ENCODE measurements at places on chromosomes 11 and 22. TPM values are rescaled to one million over a fixed set of nuclear protein-coding genes. Genes with fewer than 3 reads are reported as not detected.

DNA sequence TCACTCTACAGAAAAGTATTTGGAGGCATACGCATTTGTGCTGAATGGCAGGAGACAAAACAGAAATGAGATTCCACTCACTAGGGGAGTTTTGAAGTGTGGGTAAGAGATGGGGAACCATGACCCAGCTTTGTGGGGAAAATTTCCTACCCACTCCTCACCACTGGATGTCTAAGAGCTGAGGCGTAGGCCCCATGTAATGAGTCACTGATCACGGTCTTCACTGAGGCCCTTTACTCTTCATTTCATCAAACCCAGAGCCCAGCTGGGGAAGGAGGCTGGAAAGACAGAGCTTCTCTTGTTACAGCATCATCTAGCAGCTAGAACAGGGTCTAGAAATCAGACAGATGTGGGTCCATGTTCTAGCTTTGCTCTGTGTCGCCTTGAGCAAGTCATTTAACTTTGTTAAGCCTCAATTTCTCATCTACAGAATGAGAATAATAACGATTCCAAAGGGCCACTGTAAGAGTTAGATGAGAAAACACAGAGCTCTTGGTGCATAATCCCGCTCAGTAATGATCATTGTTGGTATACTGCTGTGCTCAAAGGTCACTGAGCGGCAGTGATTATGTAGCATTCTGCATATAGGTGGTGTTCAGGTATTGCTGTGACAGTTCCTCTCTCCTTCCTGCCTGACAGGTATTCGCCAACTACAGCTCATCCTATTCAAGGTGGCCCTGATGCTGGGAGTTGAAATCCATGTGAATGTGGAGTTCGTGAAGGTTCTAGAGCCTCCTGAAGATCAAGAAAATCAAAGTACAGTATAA lies 97.2 kb downstream of the MICAL2 start:
- no peak for DNase-seq

DNA sequence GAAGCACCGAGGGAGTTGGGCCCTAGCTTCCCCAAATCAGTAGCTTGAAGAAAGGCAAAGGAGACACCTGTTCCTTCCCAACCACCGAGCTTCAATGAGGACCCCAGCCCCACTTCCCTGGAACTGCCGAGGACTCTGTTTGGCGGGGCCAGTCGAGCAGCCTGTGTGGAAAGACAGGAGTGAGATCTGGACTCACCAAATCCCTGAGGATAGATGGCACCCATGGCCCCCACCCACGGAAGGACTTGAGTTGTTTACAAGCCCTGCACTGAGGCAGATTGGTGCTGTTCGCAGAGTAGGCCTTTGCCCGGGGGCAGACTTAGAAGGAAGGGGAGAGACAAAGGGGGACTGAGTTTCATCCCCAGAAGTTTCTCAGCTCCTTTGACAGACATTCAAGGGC lies 64.6 kb downstream of the FEZ1 start:
- no peak for DNase-seq

DNA sequence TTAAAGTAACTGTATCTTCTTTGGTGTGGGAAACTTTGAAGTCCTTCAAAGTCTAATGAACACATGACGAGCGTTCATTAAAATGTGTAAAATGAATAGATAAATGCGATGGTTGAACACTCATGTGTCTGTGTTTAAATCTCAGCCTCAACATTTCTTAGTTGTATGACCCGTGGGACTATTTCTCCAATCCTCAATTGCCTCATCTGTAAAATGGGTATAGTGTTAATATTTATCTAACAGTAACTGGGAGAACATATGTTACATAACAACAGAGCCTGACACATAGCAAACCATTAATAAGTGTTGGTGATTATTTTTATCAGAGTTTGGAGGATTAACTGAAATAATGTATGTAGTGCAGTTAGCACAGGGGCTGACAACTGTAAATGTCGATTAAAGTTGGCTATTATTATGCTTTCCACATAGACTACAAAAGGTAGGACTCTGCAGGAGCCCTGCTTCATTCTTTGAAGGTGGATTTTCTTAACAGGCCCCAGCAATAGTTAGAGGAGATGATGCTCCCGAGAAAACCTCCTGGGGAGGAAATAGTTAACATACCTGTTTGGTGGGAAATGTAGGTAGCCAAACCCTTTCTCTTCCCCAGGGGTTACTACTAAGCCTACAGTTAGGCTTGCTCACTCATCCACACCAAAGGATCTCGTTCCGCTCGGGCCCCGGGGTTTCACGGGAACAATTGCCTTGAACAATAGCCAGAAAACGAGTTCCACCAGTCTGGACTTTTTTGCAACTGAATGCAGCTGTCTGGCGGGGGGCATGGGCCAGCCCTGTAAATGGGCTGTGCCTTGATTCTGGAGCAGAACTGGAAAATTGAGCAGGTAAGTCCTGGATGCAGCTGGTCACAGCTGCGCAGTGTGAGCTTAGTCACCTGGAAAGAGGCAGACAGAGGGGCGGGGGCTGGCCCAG lies 133.4 kb downstream of the DBX1 start:
- no peak for DNase-seq

DNA sequence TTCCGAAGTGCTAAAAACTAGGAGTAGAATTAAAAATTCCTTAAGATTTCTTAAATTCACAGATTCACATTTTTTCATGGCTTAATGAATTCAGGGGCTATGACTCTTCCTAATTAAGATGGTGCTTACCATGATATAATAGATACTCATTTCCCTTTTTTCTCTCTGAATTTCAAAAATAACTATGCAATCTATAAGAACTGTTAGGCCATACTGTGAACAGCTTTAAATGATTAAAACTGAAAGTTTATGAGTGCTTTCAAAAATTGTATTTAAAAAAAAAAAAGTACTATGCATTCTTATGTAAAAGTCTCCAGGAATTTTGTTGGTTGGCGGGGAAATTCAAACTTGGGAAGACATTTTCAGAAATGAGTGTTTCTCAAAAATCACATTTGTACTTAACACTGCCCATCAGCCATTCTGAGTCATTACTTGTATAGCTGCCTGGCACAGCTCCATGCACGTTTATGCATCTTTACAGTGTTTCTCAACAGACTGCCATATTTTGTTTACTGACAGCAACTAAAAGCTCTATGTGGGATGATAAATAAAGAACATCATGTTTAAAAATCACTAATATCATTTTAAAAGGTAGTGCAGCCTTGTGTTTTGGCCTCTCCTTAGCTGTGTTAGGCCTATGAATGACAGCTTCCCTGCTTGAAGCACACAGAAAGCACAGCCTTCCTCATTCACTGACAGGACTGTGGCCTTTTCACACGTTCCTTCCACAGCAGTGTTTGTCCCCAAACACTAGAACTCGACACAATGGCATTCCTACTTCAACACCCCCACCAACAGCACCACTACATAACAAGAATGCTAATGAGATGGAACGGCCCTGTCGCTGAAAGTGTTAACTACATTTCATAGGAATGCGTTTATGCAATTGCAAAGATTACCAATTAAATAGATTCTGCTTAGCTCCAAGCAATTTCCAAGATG lies 131.4 kb downstream of the DCDC1 start:
- DNase-seq, result no peak

Gene SLC35F2
- 12.1 TPM for total RNA-seq

Gene LSP1
- 45.2 TPM for total RNA-seq

Gene IL17REL
- not detected for total RNA-seq

GRCh38 chr11:72562431-72562830 lies 111.8 kb downstream of the PDE2A start:
- DNase-seq, result no peak

GRCh38 chr11:1225386-1226225 lies 2.7 kb downstream of the MUC5B start:
- DNase-seq, result peak; percentile 38

Gene KAT5
- total RNA-seq, result 64.4 TPM

Gene BEST1
- 3.9 TPM for total RNA-seq

GRCh38 chr11:46248289-46249102 lies 29.0 kb upstream of the CREB3L1 start:
- no peak for DNase-seq

Gene LRP5
- 103 TPM for total RNA-seq

DNA sequence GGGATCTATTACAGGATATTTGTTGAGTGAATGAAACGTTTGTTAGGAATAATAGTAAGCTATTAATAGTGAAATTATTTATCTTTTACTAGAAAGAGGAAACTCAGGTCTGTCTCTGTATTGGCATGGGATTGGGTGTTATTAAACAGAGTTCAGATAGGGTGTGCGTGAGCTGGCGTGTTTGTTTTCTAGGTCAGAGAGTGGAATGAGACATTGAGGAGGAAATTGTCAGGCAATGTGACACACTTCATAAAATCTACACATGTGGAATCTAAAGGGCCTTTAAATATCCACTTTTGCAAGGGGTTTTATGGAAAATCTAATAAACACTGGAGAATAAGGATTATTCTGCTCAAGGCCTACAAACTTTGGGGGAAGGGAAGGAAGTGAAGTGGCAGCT lies 552.9 kb downstream of the NTM start:
- DNase-seq, result no peak

- DNase-seq, result peak; percentile 65
Measured at GRCh38 chr11:68994161-68994893, 13.5 kb upstream of the MRGPRD start.

Gene LRRC32
- 130 TPM for total RNA-seq

GRCh38 chr11:33373636-33374035 lies 116.5 kb downstream of the HIPK3 start:
- DNase-seq, result no peak

GRCh38 chr11:57336111-57336666 lies 497 bp upstream of the SSRP1 start:
- no peak for DNase-seq

DNA sequence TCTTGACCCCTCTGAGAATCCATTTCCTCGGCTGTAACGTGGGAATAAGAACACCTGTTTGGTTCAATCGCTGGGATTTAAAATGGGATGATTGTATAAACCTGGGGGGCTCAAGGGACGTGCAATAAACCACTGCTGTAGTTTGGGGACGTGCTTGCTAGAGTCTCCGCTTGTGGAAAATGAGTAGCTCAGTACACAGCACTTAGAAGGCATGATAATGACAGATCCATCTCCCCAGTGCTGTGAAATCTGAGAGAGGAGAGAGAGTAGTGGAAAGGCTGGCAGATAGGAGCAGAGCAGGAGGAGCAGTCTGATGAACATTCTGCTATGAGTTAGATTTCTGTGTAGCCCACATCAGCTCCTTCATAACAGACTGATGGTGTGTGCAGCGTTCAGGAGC lies 256.5 kb downstream of the MN1 start:
- no peak for DNase-seq

Gene ANAPC15
- total RNA-seq, result 24.7 TPM

Gene TEX12
- 0.97 TPM for total RNA-seq

DNA sequence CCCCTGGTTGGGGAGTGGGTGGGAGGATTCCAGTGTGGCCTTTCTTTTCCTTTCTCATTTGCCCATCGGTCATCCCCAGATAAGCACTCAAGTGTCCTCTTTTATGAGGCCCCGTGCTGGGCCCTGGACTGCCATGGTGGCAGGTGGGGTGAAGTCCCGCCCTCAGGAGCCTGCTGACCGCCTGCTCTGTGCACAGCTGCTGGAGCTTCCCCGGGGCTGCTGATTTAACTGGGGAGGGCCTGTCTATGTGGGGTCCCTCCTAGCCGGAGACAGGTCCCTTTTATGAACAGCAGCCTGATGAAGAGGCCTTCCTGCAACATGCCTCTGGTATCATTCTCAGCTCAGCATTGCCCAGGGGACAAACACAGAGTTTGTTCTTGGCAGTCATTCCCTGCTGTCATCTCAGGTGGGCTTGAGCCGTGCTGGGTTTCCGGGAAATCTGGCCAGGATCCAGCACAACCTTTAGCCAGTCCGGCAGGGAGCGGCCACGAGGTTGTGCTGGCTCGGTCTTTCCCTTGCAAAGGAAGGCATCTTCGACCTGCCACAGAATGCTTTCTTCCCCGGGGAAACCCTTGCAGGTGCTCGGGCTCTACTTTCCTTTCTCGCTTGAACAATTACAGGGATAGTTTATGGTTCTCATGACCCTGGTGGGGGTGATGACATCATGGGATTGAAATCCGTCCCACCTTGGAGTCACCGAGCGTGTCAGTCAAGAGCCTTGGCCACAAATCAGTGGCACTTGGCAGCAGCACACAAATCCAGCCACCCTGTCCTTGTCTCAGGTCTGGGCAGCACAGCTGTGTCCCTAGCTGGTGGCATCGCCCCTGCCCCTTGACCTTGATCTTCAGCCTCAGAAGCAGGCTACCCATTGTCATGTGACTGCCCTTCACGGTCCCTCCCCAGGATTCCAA lies 20.1 kb downstream of the ST14 start:
- DNase-seq, result no peak

DNA sequence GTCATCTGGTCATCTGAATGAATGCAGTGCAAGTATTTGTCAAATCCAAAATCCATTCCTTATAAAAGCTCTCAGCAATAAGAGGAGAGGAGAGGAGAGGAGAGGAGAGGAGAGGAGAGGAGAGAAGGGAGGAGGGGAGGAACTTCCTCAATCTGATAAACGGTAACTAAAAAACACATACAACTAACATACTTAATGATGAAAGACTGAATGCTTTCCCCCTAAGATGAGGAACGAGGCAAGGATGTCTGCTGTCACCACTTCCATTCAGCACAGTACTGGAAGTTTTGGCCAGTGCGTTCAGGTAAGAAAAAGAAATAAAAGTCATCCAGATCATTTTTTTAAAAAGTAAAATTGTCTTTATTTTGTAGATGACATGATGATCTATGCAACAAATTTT lies 80.4 kb downstream of the CD82 start:
- no peak for DNase-seq

Gene MUS81
- total RNA-seq, result 63.1 TPM

Gene GLYATL1B
- total RNA-seq, result not detected

DNA sequence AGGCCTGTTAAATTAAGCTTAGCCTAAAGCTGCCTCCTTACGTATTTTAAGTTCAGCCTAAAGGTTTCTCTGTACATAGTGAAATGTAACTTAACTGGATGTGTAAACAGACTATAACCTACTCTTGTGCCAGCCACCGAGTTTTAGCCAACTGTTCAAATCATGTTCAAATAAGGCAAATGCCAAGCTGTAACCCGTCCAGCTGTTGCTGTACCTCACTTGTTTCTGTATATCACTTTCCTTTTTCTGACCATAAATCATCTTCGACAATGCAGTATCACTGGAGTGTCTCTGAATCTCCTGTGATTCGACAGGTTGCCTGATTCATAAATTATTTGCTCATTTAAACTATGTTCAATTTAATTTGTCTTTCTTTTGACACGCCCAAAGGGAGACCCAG lies 4.0 kb upstream of the PLAAT5 start:
- no peak for DNase-seq

DNA sequence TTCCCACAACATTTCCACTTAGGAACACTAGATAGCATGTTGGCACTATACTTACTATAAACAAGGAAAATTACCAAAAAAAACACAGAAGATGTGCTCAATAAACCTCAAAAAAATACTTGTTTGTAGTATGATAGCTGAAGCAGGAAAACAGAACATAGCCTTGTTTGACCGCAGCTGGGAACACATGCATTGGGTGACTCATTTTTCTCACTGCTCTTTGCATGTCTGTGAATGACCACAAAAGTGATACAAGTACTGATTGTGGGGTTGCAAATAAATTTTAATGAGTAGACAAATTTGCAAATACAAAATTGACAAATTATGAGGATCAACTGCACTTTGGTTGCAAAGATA lies 22.8 kb upstream of the GUCY1A2 start:
- DNase-seq, result no peak

GRCh38 chr22:19867617-19868016 lies 12.9 kb upstream of the GNB1L start:
- DNase-seq, result peak; percentile 16

Gene MYO7A
- total RNA-seq, result 27.9 TPM

- DNase-seq, result no peak
Measured at GRCh38 chr22:27317971-27318428, 483.6 kb downstream of the MN1 start.

- no peak for DNase-seq
Measured at GRCh38 chr11:47285969-47286770, 16.2 kb downstream of the MADD start.

Gene PARVA
- total RNA-seq, result 159 TPM

Gene PANX2
- total RNA-seq, result 0.62 TPM
